ENCODE measurements at places on chromosomes 7 and 10.

DNA sequence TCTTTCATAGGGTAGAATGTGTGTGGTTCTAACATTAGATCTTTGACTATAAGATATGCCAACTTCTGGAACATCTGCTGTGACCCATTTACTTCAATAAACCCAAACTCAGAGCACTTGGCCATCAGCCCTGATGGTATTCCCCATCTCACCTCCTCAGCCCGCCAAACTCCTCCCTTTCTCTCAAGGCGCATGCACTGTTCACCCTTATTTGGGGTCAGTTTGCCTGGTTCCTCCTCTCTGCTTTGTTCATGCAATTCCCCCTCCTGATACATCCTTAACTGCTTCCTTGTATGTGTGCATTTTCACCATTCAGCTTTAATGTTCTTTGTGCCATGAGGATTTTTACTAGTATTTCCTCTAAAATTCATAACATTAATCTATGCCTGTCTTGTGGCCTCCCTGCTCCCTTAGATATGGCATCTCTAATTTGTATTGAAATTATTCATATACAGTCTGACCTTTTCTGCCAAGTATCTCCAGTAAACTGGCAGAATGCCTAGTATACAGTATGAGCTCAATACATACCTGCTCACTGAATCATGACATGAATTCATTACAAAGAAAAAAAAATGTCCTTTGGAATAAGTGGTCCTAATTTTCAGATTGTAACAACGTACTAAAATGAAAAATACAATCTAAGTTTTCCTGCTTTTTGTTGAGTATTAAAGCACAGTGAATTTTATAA, 336.8 kb upstream of the IGFBP3 start:
- no peak for DNase-seq

GRCh38 chr10:102287538-102287937, 42.2 kb downstream of the GBF1 start:
- DNase-seq = no peak

DNA sequence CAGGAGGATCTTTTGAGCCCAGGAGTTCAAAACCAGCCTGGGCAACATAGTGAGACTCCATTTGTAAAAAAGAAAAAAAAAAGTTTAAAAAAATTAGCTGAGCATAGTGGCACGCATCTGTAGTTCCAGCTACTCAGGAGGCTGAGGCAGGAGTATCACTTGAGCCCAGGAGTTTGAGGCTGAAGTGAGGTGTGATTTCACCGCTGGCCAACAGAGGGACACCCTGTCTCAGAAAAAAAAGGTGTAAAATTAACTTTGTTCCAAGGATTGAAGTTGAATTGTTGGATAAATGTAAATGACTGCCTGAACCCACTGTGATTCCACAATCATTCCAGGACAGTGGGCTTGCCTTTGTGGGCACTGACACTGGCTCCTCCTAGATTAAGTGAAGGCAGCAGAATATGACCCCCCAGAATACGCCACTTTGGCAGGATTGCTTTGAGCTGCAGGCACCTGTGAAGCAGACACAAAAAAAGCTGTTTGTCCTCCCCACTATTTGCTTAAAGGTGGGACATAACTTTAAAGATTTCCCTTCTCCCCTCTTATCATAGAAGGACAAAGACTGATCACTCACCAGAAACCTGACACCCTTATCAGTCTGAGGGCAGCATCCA, 57.2 kb upstream of the FOXI2 start:
- DNase-seq = no peak

- DNase-seq = no peak
Measured at GRCh38 chr10:125057158-125058001, 103.0 kb downstream of the CTBP2 start.

DNA sequence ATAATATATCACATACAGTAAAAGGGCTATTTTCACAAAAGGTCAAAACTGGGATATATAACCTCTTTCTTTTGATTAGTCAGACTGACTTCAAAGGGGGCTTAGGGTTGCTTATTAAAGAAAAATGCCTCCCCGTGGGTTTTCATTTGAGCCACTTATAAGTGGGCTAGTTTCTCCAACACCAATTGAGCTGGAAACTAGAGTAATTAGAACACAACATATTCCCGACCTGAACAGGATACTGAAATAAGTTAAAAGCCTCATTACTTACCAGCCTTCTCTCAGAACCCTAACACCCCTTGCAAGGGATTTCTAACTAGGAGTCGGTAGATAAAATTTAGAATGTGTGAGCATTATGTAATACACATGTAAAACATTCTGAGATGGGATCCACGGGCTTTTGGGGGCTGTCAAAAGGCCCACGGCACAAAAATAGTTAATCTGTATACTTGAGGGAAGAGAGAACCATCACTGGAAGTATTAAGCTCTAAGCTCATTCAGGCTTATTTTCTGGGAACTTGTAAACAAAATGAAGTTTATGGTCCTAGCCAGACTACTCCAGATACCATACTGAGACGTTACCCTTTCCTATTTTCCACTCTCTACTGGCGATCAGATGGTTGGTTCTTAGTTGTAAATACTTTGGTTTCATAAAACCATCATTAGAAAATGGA, 29.3 kb upstream of the KMT2E start:
- no peak for DNase-seq
